MCF 10A (cell line): ENCODE measurements at places on chromosomes 6 and 20. TPM values are rescaled to one million over a fixed set of nuclear protein-coding genes. Genes with fewer than 3 reads are reported as not detected.

Gene RAET1G
- 8.3 and 9.9 TPM in 2 replicates for total RNA-seq

- H3K4me1 ChIP-seq = peaks cover 19% of the 10 kb centered on the region
- no peaks in the 10 kb centered on the region for H3K27me3 ChIP-seq
- peak overlapping the region; percentile 35 for H3K4me3 ChIP-seq
These were observed 16.9 kb downstream of the ILRUN start for GRCh38 chr6:34679552-34680253.

DNA sequence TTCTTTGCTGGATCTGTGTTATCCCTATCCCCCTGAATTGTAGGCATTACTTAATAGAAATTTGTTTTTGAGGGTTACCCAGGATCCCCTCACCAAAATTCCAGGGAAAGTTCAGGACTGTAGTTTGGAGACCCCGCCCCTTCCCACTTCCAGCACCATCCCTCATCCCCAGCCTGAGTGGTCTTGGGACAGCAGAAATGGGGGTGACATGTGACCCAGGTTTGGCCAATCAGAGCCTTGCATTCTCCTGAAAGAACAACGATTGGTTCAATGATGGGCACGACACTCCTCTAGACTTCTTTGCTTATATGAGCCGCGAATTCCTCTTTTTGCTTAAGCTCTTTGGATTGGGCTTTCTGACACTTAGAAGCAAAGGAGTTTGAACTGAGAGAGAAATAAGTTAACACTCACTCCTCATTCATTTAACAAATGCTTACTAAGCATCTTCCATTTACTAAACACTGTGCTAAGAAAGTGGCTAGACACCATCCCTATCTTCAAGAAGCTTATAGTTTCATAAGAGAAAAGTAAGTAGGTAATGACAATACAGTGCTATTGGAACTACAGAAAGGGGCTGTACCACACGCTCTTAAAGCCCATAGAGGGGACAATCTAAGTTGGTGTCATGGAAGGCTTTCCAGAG is 24.9 kb upstream of the PAQR8 start:
- H3K36me3 ChIP-seq = no peaks in the 10 kb centered on the region
- H3K4me1 ChIP-seq = peaks cover 14% of the 10 kb centered on the region
- DNase-seq = no peak
- no peaks in the 10 kb centered on the region for H3K27me3 ChIP-seq
- no peak overlapping the region for H3K4me3 ChIP-seq
- no peak overlapping the region for H3K27ac ChIP-seq

DNA sequence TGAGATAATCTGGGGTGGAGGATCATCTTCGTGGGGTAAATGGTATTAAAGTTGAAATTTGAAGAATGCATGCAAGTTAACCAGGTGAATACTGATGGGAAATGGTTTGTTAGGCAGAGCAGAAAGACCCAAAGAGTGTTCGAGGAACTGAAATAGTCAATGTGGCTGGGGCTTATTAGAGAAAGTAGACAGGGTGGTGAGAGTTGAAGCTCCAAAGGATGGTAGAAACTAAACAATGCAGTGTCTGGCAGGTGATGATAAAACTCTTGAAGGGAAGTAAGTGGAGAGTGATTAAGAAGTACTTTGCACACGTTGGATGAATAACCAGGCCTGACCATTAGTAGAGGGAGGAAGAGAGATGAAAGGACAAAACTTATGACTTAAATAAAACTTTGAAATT is 39.8 kb upstream of the CENPW start:
- DNase-seq = no peak
- peaks cover 6% of the 10 kb centered on the region for H3K36me3 ChIP-seq
- H3K4me1 ChIP-seq = no peaks in the 10 kb centered on the region
- H3K27me3 ChIP-seq = no peaks in the 10 kb centered on the region
- H3K4me3 ChIP-seq = no peak overlapping the region

DNA sequence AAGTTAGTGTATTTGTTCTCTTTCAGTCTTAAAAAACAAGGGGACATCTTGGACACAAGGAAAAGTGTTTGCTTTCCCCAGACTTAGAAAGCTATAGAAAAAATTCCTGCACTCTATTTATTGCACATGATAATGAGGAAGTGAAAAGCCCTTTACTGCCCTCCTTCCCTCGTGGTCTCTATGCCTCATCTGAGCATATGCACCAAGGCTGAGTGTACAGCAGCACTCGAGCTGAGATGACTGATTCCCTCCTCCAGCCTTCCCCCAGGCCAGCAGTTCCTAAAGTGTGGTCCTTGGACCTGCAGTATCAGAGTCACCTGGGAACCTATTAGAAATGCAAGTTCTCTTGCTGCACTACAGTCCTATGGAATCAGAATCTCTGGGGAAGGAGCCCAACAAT is 14.3 kb upstream of the LAMP5 start:
- H3K4me3 ChIP-seq = no peak overlapping the region
- DNase-seq = no peak
- no peak overlapping the region for H3K27ac ChIP-seq
- H3K36me3 ChIP-seq = no peaks in the 10 kb centered on the region
- H3K27me3 ChIP-seq = no peaks in the 10 kb centered on the region

GRCh38 chr20:57594092-57594951 is 25.9 kb downstream of the ZBP1 start:
- no peak overlapping the region for H3K4me3 ChIP-seq
- DNase-seq = peak; percentile 38
- no peaks in the 10 kb centered on the region for H3K36me3 ChIP-seq
- peaks cover 38% of the 10 kb centered on the region for H3K27me3 ChIP-seq

DNA sequence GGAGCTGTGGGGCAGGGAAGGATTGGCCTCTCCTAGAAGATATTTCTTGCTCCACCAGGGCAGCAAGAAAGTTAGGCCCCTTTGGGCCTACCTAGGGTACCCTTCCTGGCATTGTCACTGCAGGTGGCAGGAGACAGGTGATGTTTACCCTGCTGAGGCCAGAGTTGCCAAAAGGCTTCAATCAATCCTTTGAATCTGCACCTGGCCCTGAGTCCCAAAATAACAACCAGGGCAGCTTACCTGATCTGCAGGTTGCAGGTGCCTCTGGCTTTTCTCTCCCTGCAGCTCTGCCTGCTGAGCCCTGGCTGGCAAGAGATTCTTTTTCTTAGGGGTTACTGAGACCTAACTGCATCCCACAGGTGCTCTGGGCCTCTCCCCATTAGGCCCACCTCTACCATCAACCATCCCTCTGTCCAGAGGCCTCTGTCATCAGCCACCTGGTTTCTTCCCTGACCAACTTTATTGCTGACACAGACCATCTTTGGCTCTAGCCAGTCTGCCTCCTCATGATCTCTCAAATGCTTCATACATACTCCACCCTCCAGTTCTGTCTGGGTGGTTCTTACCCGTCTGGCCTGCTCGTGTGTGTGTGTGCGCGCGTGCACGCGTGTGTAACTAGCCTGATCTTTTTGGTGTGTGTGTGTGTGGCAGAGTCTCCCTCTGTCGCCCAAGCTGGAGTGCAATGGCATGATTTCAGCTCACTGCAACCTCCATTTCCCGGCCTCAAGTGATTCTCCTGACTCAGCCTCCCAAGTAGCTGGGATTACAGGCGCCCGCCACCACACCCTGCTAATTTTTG is 13.7 kb downstream of the BCL2L1 start:
- no peak overlapping the region for H3K4me3 ChIP-seq
- peaks cover 73% of the 10 kb centered on the region for H3K4me1 ChIP-seq
- H3K36me3 ChIP-seq = peaks cover 61% of the 10 kb centered on the region
- H3K27ac ChIP-seq = peak overlapping the region; percentile 77

- no peak for DNase-seq
- H3K27me3 ChIP-seq = no peaks in the 10 kb centered on the region
These were observed 33.2 kb upstream of the ISM1 start for GRCh38 chr20:13187899-13188298.

DNA sequence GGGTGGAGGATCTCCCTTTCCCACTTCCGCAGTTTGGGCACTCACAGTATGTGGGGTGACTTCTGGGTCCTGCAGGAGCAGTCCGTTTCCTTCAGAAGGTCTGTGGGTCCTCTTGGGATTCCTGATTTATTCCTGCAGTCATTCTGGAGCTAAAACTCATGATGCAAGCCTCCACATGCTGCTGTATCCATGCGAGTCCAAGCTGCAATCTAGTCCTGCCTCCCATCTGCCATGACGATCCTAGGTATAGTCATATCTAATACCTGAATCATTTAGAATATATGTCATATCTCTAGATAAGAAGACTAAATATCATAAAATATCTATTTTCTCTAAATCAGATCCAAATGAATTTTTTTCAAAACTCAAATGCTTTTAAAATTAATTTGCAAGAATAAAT is 103.4 kb upstream of the AHI1 start:
- H3K27me3 ChIP-seq = no peaks in the 10 kb centered on the region
- no peaks in the 10 kb centered on the region for H3K4me1 ChIP-seq
- no peak overlapping the region for H3K27ac ChIP-seq
- DNase-seq = no peak
- H3K4me3 ChIP-seq = no peak overlapping the region

- no peak overlapping the region for H3K27ac ChIP-seq
- no peaks in the 10 kb centered on the region for H3K4me1 ChIP-seq
- H3K36me3 ChIP-seq = no peaks in the 10 kb centered on the region
- H3K27me3 ChIP-seq = peaks cover 68% of the 10 kb centered on the region
- DNase-seq = no peak
- no peak overlapping the region for H3K4me3 ChIP-seq
These were observed 747 bp downstream of the GABRR1 start for GRCh38 chr6:89216411-89216810.

- H3K27ac ChIP-seq = no peak overlapping the region
- H3K27me3 ChIP-seq = no peaks in the 10 kb centered on the region
- no peak overlapping the region for H3K4me3 ChIP-seq
- H3K4me1 ChIP-seq = no peaks in the 10 kb centered on the region
These were observed 22.4 kb upstream of the RBM24 start for GRCh38 chr6:17258749-17259148.

GRCh38 chr6:130362128-130362527 is 3.7 kb upstream of the TMEM200A start:
- peaks cover 46% of the 10 kb centered on the region for H3K27me3 ChIP-seq
- no peak overlapping the region for H3K27ac ChIP-seq
- no peak overlapping the region for H3K4me3 ChIP-seq

DNA sequence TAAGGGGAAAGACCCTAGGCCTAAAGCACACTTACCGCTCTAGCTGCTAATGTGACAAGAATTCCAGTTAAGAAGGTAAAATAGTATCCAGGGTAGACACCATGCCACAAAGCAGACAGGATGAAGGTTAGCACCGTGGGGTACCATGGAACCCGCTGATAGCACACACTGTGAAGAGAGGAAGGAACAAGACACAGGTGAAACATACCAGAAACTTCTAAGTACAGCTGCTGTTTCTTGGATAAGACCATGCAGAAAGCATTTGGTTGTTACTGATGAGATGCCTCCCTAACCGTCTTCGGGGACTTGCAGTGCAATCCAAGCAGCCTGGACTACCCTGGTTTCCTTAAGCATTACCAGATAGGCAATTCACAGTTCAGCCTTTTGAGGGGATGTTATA is 99.4 kb downstream of the MBOAT1 start:
- H3K27ac ChIP-seq = no peak overlapping the region
- DNase-seq = no peak
- no peaks in the 10 kb centered on the region for H3K27me3 ChIP-seq
- peaks cover 6% of the 10 kb centered on the region for H3K4me1 ChIP-seq
- H3K4me3 ChIP-seq = no peak overlapping the region

Gene SCRT2
- total RNA-seq = not detected in 2 replicates

Gene SFTA2
- not detected in 2 replicates for total RNA-seq

Gene GJE1
- total RNA-seq = not detected in 2 replicates

DNA sequence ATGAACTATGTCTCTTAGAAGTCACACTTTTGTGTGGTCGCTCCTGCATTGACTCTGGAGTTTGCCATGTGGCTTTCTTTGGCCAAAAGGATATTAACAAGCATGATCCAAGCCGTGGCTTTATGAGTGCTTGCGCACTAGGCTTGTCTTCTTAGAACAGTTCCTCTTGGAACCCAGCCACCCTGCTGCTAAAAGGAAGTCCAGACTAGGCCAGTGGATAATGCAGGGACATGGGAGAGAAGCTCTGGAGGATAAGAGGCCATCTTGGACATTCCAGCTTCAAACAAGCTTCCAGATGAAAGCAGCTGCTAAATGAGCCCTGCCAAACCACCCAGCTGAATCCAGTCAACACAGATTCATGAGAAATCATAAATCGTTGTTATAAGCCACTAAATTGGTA is 346.4 kb downstream of the CDC5L start:
- H3K27ac ChIP-seq = no peak overlapping the region
- no peak for DNase-seq
- H3K4me1 ChIP-seq = peaks cover 18% of the 10 kb centered on the region
- no peaks in the 10 kb centered on the region for H3K36me3 ChIP-seq
- no peaks in the 10 kb centered on the region for H3K27me3 ChIP-seq

DNA sequence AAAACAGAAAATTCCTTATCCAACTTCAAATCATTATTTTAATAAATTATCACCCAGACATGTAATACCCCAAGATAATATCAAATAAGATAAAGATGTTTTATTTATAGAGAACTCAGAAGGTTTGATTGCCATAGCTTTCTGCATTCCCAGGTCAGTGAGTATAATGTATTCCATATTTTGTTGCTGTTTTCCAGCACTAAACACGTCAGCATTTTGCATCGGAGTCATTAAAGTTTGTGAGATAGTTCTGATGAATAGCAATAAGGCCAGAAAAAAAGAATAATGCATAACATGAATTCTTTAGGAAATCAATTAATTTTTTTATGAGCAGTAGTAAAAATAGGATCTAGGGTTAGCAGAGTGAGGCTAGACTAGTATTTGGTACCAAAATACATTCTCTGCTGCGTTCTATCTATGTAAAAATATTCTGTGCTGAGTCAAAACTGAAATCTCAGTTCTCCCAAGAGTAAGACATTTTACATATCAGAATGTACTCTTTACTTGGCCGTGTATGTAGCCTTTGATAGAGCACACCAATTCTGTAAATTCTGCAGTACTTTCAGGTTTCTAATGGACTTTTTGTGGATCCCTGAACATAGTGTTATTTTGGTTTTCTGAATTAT is 269.9 kb upstream of the AGPAT4 start:
- DNase-seq = no peak
- no peak overlapping the region for H3K27ac ChIP-seq
- no peak overlapping the region for H3K4me3 ChIP-seq
- no peaks in the 10 kb centered on the region for H3K36me3 ChIP-seq

Gene YIPF3
- 65.1 and 72.9 TPM in 2 replicates for total RNA-seq

Gene CASP8AP2
- total RNA-seq = 11.3 and 11.5 TPM in 2 replicates

DNA sequence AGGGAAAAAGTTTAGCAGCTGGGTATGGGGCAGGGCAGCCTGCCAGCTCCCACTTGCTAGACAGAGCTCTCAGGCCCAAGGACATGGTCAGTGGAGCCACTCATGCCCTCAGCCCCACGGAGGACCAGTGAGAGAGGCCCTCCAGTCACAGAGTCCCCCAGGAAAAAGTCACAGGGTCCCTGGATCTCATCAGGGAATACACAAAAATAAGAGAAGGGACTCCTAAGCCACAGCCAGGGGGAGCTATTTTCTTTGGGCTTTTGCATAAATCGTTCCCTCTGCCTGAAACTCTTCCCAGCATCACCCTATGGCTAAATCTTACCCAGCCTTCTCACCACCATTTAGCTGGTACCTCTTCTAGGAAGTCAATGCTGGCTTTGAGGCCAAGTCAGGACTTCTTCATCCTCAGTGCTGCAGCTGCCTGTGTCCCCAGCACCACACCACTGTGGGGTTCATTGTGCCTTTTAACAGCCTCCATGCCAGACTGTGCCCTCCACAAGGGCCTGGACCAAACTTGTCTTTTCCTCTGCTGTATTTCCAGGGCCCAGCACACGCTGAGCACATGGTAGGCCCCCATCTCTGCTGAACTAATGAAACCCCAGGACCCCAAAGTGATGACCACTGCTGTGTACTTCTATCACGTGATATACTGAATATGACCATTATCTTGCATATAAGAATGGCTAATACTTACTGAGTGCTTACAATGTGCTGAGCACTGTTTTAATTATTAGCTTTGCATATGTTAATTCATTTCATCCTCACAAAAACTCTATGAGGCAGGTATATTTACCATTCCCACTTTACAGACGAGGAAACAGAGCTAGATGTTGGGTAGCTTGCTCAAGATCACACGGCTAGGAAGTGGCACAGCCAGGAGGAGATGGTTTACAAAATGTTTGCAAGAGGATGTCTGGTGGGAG is 2.0 kb downstream of the ZNF335 start:
- DNase-seq = peak; percentile 81
- peak overlapping the region; percentile 71 for H3K4me3 ChIP-seq
- H3K4me1 ChIP-seq = peaks cover 24% of the 10 kb centered on the region

Gene CD164
- 156 and 172 TPM in 2 replicates for total RNA-seq
